ENCODE measurements at places on chromosomes 1 and 21. TPM values are rescaled to one million over a fixed set of nuclear protein-coding genes. Genes with fewer than 3 reads are reported as not detected.

CD53 gene
- not detected for total RNA-seq

RGS16 gene
- 0.28 TPM for total RNA-seq

SRGAP2C gene
- total RNA-seq = 12.7 TPM

PDC gene
- total RNA-seq = not detected

ZFP69B gene
- total RNA-seq = 6.8 TPM

CD52 gene
- total RNA-seq = not detected

SVBP gene
- 12.2 TPM for total RNA-seq

RGS8 gene
- total RNA-seq = not detected

NBPF6 gene
- total RNA-seq = not detected

- peak; percentile 39 for DNase-seq
These were observed 158.3 kb downstream of the COL24A1 start for GRCh38 chr1:85998105-85998855.

GRCh38 chr21:34091032-34091431 is 17.7 kb downstream of the MRPS6 start:
- DNase-seq = no peak

- no peak for DNase-seq
These were observed 237.6 kb downstream of the NTNG1 start for GRCh38 chr1:107378426-107378825.

DNA sequence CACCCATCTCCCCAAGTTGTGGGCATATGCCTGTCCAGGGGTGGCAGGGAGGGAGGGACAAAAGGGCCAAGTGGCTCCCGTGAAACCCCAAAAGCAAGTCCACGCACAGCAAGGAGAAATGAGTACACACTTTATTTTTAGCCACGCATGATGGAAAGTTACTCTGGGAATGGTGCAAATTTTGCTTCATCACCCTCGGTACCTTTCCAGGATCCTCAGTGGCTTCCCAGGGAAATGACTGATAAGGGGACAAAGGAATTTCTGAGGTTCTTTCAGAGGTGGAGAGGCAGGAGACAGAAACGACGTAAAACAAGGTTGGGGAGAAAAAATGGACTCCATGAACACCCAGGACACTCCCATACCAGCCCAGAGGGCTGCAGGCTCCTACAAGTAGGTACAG is 65.8 kb downstream of the SSBP3 start:
- DNase-seq = no peak

DNA sequence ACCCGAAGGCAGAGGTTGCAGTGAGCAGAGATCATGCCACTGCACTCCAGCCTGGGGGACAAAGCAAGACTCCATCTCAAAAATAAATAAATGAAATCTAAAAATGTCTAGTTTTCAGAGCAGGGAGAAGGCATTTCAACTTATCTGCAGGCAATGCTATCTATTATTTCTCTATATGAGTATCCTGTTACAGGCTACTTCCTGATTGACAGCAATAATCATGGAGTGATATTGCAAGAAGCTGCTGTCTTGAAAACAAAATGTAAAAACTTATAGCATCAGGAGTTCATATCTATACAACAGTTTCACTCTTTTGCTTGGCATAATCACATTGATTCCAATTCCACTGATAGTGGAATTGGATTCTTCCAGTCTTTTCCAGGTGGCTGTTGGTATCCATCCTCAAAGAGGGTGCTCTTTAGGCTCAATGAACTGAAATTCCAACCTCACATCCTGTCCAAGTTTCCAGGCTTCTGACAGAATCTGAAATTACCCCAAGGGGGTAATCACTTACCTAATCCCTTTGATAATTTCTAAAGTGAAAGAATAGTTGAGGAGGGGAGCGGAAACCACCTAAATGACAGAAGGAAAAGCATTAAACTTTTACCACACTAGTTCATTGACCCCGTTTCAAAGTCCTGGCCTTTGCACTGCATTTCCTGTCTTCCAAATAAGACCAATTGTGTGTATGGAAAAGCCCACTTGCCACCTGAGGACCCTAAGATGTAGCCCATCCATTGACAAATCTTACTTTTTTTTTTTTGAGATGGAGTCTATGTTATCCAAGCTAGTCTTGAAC is 107.6 kb downstream of the GLUL start:
- no peak for DNase-seq

DNA sequence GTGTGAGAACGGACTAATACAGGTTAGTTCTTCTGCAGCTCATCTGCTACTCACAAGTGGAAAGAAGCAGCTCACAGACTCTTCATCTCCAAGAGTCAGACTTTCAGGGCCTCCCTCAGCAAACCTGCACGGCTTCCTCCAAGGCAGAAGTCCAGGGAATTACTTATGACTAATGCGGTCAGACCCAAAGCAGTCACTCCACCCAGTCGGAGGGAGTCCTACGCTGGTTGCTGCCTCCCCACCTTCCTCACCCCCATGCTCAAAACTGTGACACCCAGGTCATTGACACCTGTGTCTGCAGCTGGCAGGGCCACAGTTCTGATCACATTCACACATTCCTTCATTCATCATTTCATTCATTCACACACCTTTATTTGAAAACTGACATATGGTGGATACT is 38.4 kb upstream of the PRDM2 start:
- DNase-seq = no peak

DNA sequence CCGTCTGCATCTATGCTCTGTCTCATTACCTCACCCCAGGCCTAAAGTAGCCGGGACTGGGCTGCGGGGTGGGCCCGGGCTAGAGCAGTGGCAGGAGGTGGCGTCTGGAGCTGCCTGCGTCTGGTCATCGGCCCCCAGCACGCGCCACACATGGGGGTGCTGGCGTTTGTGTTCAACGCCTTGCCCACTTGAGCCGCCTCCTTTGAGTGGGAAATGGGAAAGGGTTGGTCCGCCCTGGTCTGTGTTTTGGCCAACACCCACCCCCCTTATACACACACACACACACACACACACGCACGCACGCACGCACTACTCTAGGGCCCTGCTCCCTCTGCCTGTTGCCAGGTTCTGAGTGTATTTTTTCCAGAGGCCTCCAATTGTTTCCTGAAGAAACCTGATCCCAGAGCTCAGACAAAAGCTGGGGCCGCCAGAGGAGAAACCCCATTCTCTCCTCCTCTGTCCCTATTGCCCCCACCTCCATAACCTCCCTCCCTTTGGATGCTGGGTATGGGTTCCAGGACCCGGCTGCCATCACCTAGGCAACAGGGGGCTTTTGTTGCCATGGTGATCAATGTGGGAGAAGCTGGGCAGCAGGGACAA is 10.1 kb downstream of the VANGL2 start:
- DNase-seq = no peak

DNA sequence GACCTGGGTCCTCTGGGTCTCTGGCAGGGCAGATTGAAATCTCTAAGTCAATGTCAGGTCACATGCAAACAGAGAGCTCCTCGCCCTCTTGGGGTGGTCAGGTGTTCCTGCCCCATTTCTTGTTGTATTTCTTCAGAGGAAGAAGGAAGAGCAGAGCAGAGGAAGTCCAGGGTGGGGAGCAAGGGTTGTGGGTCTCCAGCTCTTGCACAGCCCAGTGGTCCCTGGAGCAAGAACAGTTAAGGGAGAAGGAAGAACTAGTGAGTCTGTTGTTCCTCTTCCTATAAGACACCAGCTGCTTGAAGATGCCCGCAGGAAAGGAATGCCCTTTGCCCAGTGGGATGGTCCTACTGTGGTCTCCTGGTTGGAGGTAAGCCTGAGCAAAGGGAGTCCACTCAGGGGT is 26.3 kb downstream of the MYOG start:
- DNase-seq = no peak

- DNase-seq = peak; percentile 31
These were observed at the start of gene PEAR1 for GRCh38 chr1:156893048-156893953. Gene PEAR1 (plus strand): TSS chr1:156893718. CDS start chr1:156903927, 10,209 bp downstream.

- DNase-seq = peak; percentile 53
These were observed 185.6 kb upstream of the NRIP1 start for GRCh38 chr21:15250384-15250783.

- DNase-seq = no peak
These were observed at the start of gene OBSCN for GRCh38 chr1:228207851-228208821. Gene OBSCN (plus strand): TSS chr1:228208044. CDS start chr1:228211784, 3,740 bp downstream.
